Activated CD8-positive, alpha-beta memory T cell treated with anti-CD3 and anti-CD28 coated beads for 1 hour (primary cell): ENCODE measurements at places on chromosomes 16 and 17.

DNA sequence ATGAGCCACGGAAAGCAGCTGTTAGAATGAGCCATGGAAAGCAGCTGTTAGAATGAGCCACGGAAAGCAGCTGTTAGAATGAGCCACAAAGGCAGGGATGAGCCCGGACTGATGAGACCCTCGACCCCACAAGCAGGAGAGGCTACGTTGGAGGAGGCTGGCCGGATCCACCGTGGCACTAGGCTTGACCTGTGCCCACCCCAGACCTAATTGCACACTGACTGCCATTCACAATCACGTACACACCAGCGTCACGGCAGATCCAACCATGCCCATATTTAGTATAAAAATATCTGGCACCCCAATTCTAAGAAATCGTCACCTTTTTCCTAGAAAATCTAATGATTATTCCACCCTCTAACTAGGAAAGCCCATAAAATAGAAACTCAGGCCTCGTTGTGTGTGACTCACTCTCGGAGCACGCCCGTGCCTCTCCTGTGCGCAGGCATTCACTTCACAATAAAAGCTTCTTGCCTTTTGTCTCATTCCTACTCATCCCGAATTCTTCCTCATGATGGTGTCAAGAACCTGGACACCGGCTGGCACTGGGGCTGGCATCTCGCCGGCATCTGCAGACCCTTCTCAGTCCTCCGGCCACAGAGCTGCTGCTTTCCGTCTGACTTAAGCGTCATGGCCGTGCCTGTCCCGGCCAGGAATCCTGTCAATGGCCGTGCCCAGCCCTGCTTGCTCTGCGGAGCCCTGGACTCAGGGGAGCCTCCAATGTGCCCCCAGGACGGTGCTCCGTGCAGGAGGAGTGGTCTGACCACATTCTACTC is 5.5 kb upstream of the SECTM1 start:
- no peak for DNase-seq

DNA sequence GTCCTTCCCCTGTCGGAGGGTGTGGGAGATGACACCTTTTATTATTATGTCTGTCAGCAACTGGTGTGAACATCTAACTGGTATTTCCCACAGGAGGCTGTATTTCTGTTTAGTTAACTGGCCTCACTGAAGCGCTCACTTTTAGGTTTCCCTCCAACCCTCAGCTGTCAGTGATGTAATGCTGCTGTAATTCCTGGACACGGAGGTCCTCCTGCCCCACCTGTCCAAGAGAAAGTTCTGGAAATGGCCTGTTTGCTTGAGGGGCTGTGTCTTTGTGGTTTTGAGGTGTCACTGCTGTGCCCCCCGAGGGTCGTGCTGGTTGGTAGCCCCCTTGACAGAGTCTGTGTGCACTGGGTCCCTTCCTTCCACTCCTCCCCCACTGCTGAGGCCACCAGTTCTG is 11.5 kb downstream of the KCNJ12 start:
- DNase-seq, result no peak

DNA sequence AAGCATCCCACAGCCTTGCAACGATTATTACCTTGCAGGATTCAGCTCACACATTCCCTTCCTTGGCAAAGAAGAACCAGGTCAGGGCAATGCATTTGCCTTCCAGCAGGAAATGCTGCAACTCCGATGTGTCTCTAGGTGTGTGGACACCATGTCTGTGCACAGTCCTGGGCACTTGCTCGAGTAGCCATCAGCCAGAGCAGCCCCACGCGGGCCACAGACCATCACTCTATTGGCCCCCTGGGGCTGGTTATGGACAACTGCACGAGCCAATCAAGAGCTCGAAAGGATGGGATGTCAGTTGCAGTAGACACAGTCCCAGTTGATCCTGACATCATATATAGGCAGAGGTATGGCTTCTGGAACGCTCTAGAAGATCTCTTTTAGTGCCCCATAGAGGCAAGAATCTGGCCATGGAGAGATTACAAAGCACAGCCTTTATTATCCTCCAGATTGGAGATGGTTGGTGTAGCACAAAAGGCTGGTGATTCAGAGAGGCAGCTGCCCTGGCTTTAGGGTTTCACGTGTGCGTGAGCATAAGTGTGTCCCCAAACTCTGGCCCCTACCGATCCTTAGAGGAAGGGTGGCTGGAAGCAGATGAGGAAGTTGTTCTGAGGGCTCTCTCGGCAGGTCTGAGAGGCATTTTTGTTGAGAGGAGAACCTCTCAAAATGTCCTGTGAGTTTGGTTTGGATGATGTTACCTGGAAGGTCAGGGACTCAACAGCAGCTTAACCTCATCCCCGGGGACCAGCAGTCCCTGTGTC is 403.8 kb downstream of the SEC14L1 start:
- DNase-seq, result no peak

DNA sequence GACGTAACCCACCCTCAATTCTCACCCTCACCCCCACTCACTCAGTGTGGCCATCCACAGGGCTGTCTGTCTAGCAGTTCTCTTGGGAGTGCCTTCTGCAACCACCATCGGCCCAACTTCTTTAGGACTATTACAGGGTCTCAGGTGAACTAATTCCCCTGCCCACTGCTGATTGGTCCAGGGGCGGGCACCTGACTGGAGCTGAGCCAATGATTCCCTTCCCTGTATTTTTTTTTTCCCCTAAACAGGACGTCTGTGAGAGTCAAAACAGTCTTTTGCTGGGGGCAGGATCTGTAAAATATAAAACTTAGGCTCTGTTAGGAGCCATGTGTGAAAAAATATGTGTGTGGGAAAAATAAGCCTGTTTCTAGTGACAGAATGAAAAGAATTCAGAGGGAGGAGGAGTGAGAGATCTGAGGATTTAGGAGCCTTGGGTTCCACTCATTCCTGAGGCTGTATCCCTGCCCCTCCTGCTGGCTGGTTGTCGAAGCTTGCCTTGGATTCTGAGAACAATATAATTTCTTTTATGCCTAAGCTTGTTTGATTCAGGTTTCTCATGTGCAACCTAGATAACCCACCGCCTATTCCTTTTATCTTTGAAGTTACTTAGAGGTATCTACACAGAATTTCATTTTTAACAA is 115.0 kb downstream of the SPACA3 start:
- DNase-seq, result no peak

GRCh38 chr17:56506349-56506748 is 87.2 kb upstream of the NOG start:
- DNase-seq, result no peak

DNA sequence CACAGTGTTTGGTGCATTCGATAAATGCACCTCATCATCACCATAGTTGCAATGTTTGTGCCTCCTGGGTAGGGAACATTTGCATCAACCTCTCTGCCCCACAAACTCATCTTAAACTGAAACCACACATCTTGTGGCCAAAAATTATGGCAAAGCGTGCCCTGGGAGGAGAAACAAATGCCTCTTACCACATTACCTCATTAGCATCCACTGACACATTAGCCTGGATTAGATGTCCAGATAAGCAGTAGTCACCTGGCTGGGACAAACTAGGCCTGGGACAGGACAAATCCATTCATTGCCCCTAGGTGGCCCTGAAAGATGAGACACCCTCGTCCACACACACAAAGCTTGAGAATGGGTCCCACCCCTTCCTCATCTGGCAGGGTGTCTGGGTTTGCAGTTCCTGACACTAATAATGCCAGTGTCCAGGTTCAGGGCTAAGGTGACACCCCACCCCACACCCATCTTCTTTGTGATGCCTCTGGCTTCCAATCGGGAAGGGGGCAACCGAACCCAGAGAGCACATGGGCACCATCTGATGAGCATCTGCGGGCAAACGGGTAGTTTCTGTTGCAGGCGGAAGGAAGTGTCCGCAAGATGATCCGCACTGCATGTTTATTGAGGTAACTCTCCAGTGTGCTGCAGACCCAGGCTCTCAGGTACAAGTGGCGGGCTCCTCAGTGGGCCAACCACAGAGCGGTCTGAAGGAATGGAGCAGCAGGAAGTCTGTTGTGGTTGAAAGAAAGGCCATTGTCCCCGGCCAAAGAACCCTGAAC is 8.6 kb downstream of the XYLT1 start:
- DNase-seq, result no peak

GRCh38 chr17:57296231-57296630 is 39.9 kb downstream of the MSI2 start:
- no peak for DNase-seq

DNA sequence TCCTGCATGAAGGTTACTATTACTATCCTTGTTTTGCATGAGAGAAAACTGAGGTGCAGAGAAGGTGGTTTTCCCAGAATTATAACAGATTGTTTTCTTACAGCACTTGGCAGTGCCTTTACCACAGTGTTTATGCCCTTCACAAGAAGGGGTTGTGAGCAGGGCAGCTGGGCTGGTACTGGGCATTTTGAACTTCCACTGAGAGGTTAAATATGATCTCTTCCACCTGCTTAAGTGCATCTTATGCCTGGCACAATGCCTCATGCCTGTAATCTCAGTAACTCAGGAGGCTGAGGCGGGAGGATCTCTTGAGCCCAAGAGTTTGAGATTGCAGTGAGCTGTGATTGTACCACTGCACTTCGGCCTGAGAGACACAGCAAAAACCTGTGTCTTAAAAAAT is 36.2 kb downstream of the NDE1 start:
- no peak for DNase-seq

DNA sequence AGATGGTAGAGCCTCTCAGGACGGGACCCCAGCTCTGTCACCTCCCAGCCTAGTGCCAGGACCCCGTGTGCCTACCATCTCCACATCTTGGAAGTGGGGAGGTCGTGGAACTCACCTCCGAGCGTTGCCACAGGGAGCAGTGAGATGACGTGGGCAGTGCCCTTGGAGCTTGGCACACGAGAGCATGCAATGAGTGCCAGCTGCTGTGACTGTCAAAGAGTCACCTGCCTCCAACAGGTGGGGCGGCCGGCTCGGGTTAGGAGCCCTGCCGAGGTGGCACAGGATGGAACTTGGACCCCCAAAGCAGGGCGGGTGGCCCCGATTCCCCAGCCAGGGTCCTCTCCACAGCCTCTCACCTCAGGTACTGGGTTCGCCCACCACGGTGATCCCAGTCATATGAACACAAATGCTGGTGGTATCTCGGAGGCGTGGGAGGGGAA is 5.5 kb downstream of the VPS4A start:
- no peak for DNase-seq

GRCh38 chr16:57889960-57890751 is 80.8 kb downstream of the CNGB1 start:
- DNase-seq, result no peak

DNA sequence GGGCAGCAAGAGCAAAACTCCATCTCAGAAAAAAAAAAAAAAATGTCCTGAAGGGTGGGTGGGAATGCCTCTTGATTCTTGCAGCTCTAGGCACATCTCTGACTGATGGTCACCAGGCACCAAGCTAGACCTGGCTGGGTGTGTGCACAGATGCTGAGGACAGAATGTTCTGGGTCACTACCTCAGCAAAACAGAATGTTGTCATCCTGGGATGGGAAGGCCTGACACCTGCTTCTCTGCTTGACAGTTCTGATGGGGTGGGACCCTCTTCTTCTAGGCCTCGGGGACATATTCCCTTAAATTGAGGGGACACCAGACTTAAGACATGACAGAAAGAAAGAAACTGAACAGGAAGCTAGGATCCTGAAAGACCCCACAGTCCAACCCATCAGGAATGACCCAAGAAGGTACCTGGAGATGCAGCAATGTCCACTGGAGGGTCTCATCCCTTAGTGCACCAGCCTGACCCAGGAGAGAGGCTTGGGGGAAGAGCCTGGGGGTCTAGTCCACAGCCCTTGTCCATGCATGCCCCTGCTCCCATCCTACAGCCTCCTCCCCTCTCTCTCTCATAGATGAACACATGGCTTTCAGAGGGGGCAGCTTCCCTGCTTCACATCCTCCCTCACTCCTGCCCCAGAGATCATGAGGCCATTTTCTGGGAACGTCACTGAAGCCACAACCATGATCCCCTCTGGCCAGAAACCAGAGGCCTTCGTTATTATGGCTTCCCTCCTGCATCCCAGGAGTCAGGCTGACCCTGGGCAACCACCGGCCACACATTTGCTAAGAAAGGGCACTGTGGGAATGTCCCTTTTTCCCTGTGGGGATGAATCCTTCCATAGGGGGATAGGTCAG is 3.8 kb upstream of the STAT5B start:
- no peak for DNase-seq

DNA sequence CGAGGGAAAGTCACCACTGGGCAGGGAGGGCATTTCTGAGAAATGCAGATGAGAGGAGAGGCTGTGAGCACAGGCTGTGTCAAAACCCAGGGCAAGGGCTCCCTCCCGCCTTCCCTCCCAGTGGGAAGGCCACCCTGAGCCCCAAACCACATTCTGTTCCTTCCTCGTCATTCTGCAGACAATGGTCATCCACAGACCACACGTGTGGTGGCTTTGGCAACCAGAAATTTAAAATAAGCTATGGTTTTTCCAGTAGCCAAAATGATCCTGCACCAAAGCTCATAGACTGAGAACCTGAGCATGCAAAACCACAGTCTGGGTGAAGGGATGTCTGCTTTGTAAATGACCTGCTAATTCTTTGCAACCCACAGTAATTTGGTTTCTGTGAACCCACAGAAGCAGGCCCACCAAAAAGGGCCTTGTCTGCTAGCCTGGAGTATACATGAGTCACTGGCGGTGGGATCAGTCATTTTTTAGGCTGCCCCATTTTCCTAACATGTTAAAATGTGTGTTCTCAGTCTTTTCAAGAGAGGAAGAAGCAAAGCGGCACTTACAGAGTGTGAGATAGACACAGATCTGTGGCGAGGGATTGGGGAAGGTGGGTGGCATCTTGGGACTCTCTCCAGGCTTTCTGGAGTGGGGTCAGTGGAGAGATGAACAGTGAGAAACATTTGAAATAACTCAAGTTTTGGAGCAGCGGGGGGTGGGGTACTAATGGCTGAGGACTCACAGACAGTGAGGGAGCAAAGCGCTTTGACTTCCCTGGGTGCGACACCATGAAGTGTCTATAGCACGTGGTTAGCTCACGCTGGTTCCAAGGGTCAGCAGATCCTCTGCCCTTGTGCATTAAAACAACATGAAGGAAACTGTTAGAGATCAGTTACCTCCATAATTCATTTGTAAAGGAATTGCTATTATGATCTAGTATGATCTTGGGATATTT is 20.5 kb downstream of the GRB7 start:
- peak; percentile 54 for DNase-seq

DNA sequence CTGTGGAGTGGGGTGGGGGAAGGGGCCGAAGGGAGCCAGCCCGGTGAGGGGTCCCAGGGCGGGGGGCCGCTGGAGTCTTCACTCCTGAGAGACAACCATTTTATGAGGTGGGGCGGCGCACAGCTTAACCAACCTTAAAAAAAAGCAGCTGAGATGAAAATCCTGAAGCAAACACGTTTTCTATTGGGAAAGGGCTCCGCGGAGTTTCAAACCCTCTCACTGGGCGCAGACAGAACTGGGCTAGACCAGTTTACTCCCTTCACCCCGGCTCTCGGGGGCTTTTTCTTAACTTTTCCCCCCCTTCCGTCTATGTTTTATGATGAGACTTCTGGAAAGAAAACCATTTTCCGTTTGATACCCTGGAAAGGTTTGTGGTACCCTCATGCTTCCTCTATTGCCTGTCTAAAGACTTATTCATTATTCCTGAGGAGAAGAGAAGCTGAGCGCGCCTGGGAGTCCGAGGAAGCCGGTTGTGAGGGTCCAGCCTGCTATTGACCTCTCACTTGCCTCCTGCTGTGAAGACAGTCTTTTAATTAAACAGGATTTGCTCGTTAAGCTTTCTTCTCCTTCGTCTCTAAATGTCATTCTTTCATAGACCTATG is 482 bp upstream of the SSH2 start:
- DNase-seq, result no peak
